Ovary (tissue), 10 donors: ENCODE measurements at places on chromosomes 3 and 15.

DNA sequence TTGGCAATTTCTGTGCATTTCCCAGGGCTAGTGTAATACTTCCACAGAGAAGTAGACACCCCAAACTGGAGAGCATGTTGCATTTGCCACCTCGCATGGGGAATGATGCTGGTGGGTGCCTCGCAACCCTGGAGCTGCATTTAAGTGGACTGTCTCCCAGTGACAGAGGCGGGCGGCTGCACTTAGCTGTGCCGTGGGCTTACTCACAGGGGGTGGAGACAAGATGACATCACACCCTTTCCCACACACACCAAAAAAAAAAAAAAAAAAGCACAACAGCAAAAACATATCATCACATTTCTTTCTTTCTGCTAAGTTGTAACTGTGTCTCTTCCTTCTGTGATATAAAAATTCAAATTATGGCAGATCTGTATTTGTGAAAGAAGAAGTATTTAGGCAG lies at the start of gene ABI3BP:
TSS of gene ABI3BP (minus strand) at position 113 of the 400 bp plus-strand sequence. CDS start at position 76, 37 bp downstream.
- DNase-seq, result peak; percentile 87

DNA sequence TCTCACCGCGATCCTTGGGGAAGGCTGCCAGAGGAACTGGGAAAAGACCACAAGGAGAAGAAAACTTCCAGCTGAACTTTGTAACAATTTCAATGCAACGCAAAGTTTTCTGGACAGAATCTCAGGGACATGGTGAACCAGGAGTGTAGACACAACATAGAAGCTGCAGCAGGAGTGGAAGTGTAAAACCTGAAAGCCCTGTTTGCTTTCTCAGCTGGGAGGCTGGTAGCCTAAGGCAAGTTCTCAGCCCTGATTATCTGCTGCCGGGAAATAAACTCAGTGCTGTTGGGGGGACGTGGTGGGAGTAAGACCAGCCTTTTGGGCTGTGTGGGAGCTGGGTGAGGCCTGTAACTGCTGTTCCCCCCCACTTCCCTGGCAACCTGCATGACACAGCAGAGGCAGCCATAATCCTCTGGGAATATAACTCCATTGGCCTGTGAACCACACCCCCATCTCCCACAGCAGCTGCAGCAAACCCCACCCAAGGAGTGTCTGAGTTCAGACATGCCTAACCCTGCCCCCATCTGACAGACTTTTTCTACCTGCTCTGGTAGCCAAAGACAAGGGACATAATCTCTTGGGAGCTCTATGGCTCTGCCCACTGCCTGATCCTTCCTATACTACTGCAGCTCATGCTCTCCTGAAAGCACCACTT lies 106.7 kb downstream of the ZNF621 start:
- DNase-seq, result no peak

DNA sequence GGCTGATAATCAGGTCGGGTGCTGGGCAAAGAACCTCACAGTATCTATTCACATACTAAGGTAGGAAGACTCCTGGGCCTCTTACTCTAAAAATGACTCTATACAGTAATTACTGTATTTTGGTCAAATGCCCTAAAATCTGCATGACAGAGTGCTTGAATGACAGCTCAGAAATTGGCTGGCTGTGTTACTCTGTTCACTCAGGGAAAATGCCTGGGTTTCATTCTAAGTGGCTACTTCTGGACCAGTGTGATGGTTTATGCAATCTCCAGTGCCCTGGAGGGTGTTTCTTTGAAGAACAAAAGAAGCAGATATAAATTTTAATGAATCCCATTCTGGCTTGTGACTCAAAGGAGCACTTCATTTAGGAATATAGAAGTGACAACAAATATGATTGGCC lies 2.2 kb downstream of the GABRR3 start:
- DNase-seq, result no peak

DNA sequence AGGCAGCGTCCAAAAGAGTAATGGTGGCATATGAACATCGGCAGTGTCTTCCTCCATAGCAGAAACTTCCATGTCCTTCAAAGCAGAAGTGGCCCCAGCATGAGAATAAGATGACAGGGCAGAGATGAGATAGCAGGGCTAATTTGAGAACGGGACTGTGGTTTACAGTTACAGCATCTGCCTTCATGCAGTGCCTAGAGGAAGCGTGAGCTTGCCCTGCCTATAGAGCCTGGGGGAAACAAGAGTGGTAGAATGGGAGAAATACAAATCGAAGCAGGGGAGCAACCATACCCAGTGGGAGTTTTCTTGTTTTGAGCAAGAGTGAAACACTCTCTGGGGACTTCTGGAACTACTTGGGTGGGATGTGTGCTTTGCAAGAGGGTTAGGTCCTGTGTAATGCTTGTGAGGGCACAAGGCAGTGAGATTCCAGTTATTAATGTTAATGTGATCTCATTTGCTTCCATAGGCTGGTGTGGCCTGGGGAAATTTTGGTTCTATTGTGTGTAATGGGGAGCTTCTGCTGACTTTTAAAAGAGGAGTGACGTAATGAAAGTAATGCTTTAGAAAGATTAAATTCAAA lies 616.9 kb downstream of the ZIC1 start:
- DNase-seq, result no peak

DNA sequence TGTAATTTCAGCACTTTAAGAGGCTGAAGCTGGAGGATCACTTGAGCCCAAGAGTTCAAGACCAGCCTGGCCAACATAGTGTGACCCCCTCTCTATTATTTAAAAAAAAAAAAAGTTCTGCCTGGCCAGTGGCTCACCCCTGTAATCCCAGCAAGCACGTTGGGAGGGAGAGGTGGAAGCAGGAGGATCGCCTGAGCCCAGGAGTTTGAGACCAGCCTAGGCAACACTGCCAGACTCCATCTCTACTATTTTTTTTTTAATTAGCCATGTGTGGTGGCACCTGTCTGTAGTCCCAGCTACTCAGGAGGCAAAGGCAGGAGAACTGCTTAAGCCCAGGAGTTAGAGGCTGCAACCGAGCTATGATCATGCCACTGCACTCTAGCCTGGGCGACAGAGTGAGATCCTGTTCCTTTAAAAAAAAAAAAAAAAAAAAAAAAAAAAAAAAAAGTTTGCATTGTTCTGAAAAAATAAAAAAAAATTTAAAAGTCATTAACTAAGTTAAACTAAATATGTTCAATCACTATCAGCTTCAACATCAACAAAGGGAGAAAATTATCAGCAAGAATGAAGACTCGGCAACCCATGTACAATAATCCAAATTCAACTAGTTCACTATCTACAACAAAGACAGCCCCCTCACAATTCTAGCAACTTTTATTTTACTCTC lies 1.9 kb downstream of the RAF1 start:
- no peak for DNase-seq

DNA sequence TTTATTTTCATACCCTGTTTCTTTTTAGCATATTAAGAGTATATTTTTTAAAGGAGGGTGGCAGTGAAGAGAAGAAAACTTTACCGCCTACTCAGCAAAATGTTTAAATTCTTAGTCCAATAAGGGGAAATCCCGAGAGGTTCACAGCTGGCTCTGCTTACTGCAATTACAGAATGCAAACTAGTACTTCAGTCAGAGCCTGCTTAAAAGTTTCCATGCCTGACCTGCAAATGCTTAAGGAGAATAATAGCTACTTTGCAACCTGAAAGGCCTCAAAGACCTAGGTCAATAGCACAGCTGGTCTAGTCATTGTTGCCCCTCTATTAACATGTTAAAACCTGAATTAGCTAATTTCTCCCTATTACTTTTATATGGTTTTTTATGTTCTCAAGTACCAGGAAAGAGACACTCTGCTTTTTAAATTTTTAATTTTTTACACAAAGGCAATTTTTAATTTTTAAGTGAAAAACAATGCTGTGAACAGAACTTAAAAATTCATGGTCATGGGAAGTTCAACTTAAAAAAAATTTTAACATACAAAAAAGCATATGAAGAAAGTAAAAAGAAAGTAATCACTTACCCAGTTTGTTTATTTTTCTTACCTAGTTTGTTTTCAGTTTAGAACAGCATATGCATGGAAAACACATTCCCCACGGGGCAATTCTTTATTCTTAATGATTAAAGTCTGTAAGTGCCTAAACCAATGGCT lies 79.2 kb downstream of the P3H2 start:
- DNase-seq, result no peak

- DNase-seq, result no peak
Measured at GRCh38 chr3:154799800-154800199, 280.3 kb upstream of the MME start.

GRCh38 chr3:72018343-72018984 lies 233.5 kb upstream of the PROK2 start:
- no peak for DNase-seq

DNA sequence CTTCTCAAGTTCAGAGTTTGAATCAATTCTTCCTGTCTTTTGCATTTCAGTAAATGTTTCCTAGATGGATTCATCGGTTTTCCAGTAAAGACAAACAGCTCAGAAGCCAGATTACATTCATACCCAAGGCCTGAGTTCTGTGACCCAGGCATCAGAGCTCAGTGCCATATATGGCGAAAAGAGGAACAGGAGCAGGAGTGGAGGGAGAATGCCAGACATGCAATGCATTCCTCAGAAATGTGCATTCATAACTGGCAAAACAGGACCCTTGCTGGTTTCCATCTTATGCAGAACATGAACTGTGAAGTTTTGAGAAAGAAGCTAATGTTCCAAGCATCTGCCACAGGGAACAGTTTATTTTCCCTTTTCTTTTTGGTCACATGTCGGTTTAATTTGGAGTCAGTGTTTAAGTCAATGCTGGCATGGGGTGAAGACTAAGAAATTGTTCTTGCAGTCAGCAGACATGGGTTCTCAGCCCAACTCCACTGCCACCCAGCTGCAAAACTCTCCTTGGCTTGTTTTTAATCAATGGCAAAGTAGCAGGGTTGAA lies 116.5 kb downstream of the LPP start:
- no peak for DNase-seq

GRCh38 chr3:73927203-73927570 lies 302.4 kb upstream of the PDZRN3 start:
- DNase-seq, result no peak

DNA sequence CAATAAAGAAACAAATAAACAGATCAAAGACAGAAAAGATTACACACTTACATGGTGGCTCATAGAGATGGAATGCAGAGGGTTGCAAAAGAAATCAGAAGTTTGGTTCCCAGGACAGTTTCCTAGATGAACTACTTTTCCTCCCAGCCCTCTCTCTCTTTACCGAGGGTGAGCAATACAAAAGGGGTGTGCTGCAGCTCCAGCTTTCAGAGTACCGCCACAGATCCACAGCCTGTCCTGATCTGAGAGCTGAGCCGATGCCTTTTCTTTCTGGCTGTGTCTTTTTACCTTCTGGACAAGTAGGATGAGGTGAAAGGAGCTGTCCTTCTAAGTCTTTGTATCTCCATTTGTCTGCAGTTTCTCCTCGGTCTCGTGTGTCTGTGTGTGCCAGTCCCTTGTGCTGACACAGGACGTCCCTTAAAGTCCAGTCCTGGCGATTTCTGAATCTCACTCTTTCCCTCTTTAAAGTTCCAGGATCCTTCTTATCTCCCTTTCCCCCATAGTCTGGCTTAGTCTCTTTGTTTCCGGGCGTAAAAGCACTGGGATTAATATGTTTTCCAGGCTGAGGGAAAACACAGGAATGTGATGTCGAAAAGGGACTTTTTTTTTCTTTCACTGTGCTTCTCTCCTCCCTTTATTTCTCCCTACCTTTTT lies 540 bp downstream of the CCDC80 start:
- peak; percentile 33 for DNase-seq

DNA sequence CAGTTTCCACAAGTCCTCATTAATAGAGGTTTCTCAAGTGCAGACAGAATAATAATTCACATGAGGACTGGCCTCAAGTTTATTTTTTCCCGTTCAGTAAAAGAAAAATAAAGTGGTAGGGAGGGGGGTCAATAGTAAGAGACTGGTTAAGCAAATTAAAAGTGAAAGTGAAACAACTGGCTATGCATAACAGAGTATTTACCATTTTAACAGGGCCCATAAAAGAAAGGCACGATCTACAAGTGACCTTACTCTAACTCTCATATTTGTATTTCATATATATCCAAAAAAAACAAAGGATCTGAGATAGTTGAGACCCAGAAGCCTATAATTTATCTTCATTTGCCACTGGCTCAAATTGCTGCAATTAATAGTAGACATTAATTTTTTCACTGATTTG lies 686.3 kb downstream of the NTRK3 start:
- DNase-seq, result no peak

DNA sequence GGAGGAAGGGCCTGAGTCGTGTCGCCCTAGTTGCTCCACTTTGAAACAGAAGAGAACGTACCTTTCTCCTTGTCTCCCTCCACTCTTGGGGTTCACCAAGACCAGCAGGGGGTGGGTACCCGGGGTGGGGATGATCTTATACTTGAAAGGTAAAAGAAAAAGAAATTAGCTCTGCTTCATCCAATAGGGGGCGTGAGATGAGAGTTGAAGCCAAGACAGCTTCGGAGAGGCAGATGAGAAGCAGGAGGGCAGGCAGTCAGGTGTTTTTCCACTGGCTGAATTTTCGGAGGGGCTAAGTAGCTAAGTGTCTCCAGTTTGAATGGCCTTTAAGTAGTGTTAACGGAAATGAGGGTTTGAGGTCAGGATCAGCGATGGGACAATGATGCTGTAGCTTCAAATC lies 100.4 kb downstream of the DGKG start:
- DNase-seq, result no peak

- DNase-seq, result no peak
Measured at GRCh38 chr15:42034628-42035434, 14.0 kb upstream of the PLA2G4E start.

DNA sequence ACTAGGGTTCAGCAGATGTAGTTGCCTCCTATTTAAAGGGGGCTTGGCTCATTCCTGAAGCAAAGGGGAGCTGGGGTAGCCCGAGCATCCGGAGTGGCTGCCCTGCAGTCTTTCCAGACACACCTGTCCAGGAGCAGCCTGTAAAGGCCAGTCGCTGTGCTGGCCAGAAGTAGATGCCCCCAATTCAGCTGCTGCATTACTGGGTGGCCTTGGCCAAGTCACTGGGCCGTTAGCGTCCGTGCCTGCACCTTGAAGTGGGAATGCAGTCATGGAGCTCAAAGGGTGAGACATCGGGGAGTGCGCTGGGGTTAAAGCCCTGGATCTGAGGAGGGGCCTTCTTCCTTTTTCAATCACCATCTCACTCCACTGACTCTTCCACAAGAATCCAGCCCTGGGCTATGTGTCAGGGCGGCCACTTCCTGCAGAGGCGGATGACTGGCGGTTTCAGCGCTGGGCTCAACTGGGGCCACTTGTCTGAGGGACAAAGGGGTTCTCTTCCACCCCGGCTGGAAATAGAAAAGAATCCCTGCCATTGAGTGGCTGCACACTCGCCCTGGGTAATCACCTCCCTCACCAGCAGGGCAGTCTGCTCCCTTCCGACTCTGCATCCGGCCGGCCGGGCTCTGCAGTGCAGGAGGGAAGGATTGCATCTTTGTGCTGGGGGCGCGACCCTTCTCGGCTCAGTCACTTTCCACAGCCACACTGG lies 11.8 kb downstream of the ALDH1A3 start:
- DNase-seq, result no peak

DNA sequence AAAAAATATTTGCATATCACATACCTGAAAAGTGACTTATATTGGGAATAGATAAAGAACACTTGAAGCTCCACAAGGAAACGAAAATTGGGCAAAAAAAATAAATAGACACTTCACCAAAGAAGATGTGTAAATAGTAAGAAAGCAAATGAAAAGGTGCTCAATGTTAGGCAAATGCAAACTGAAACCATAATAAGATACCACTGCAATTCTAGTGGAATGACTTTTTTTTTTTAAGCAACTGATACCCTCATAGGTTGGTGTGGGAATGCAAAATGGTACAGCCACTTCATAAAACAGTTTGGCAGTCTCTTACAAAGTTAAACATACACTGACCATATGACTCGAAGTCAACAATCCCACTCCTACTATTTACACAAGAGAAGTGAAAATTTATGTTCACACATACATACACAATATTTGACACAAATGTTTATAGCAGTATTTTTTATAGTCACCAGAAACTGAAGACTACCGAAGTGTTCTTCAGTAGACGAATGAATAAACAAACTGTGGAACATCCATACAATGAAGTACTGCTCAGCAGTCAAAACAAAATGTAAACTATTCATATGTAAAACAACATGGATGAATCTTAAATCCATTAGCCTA lies 176.3 kb downstream of the ZMAT3 start:
- no peak for DNase-seq
